ENCODE measurements at places on chromosomes 5 and 9. TPM values are rescaled to one million over a fixed set of nuclear protein-coding genes. Genes with fewer than 3 reads are reported as not detected.

DNA sequence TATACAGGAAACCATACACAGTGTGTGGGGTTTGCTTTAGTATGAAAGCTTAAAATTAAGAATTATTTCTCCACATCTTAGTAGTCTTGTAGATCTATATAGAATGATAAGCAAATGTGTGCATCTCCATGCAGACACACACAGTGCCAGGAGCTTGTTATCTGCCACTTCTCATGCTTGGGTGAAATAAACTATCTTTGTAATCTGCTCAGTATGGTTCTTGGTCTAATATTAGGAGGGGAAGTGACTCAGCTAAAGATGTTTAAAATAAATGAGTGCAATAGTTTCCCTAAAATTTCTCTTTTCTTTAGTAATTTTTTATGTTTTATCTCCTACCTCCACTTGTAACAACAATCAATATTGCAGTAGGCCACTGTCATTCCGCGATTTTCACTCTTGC lies 689.6 kb downstream of the TAF11L14 start:
- no peaks in the 10 kb centered on the region for H3K27me3 ChIP-seq
- H3K27ac ChIP-seq: no peak overlapping the region
- no peak for DNase-seq
- H3K4me3 ChIP-seq: no peak overlapping the region
- H3K4me1 ChIP-seq: no peaks in the 10 kb centered on the region

HAVCR1 gene
- polyA plus RNA-seq: not detected

DNA sequence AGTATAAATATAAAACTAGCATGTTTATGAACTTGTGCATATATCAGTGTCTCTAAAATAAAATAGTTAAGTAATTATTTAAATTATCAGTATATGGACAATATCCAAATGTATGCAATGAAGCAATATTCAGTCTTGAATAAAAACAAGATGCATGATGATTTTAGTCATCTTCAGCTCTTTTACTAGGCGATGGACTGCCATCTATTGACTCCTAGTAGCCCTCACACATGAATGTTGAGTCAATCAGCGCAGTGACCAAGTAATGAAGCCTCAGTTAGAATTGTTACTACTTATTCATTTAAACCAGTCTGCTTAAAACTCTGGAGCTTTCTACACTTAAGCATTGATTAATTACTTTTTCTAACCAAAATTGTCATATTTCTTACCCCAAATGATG lies 92.9 kb upstream of the GRHPR start:
- no peaks in the 10 kb centered on the region for H3K27me3 ChIP-seq
- H3K4me3 ChIP-seq: no peak overlapping the region
- no peak overlapping the region for H3K27ac ChIP-seq
- no peak for DNase-seq
- no peaks in the 10 kb centered on the region for H3K36me3 ChIP-seq

GRCh38 chr5:134103998-134104654 lies 10.4 kb upstream of the TCF7 start:
- DNase-seq: no peak
- H3K36me3 ChIP-seq: no peaks in the 10 kb centered on the region
- no peak overlapping the region for H3K27ac ChIP-seq

KCNIP1 gene
- polyA plus RNA-seq: 0.61 TPM

DNA sequence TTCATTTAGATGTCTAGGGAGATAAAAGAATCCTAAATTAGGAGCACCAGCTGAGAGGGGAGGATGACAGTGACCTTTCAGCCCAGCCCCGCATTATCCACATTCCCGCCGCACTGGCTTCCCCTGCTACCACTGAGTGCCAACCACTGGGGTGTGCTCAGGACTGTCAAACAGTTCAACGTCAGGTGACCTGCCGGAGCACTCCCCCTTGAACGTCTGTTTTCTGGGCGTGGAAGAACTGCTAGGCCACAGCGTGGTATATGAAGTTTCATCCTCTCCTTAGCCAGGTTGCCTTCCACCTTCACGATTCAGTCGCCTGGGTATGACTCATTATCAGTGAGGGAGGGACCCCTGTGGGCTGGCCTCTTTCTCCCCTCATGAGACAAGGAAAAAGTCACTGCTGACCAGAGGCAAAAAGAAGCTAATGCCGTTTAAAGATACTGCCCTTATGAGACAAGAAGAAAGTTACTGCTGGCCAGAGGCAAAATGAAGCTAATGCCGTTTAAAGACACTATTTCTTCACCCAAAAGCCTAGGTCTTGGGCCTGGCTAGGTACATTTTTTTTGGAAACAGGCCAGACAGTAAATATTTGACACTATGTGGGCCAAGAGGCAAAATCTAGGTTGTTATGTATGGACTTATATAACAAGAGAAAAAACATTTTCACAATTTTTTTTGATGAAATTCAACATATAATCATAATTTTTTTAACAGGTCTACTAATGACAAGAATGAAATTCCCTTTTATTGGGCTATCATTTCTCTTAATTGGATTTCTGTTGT lies 4.6 kb downstream of the NMRK1 start:
- no peaks in the 10 kb centered on the region for H3K27me3 ChIP-seq
- H3K4me1 ChIP-seq: peaks cover 42% of the 10 kb centered on the region

DMRT2 gene
- polyA plus RNA-seq: not detected

GRCh38 chr5:61625681-61626621 lies 293.9 kb downstream of the ZSWIM6 start:
- H3K36me3 ChIP-seq: no peaks in the 10 kb centered on the region
- peak; percentile 79 for DNase-seq
- peaks cover 25% of the 10 kb centered on the region for H3K4me1 ChIP-seq
- H3K27me3 ChIP-seq: no peaks in the 10 kb centered on the region
- H3K27ac ChIP-seq: peak overlapping the region; percentile 90

GRCh38 chr9:27168496-27168895 lies 59.5 kb downstream of the TEK start:
- H3K4me1 ChIP-seq: no peaks in the 10 kb centered on the region
- no peaks in the 10 kb centered on the region for H3K27me3 ChIP-seq
- no peaks in the 10 kb centered on the region for H3K36me3 ChIP-seq
- no peak overlapping the region for H3K4me3 ChIP-seq

GRCh38 chr5:83306572-83307241 lies 164.8 kb upstream of the VCAN start:
- no peaks in the 10 kb centered on the region for H3K36me3 ChIP-seq
- peak; percentile 29 for DNase-seq
- H3K4me1 ChIP-seq: peaks cover 4% of the 10 kb centered on the region
- no peak overlapping the region for H3K4me3 ChIP-seq
- no peak overlapping the region for H3K27ac ChIP-seq

GRCh38 chr9:21030389-21031035 lies 928 bp downstream of the HACD4 start:
- H3K27me3 ChIP-seq: no peaks in the 10 kb centered on the region
- no peak for DNase-seq
- H3K4me3 ChIP-seq: peak overlapping the region; percentile 52
- peak overlapping the region; percentile 74 for H3K27ac ChIP-seq

FAM169A gene
- 0.35 TPM for polyA plus RNA-seq

GRCh38 chr9:13975611-13976290 lies 338.2 kb downstream of the NFIB start:
- H3K36me3 ChIP-seq: no peaks in the 10 kb centered on the region
- no peak overlapping the region for H3K27ac ChIP-seq
- H3K4me3 ChIP-seq: no peak overlapping the region
- no peak for DNase-seq
- H3K27me3 ChIP-seq: no peaks in the 10 kb centered on the region

DNA sequence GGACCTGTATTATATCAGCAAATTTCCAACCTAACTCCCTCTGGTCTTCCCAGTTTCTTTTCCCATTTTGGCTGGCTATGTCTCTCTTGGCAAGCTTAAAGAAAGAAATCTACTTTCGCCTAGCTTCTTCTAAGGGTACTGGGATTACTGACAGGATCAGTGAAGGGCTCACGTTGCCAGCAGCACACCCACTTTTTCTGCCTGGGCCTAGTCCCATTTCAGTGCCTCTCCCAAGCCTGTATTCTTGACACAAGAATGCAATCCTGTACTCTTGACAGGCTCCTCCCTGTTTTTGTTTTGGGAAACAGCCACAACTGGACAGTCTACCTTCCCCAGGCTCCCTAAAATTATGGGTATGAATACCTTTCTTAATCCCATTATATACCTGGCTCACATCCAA lies 170.5 kb downstream of the EPB41L4A start:
- no peaks in the 10 kb centered on the region for H3K27me3 ChIP-seq
- no peak for DNase-seq
- no peaks in the 10 kb centered on the region for H3K36me3 ChIP-seq
- no peak overlapping the region for H3K27ac ChIP-seq
- no peak overlapping the region for H3K4me3 ChIP-seq

DNA sequence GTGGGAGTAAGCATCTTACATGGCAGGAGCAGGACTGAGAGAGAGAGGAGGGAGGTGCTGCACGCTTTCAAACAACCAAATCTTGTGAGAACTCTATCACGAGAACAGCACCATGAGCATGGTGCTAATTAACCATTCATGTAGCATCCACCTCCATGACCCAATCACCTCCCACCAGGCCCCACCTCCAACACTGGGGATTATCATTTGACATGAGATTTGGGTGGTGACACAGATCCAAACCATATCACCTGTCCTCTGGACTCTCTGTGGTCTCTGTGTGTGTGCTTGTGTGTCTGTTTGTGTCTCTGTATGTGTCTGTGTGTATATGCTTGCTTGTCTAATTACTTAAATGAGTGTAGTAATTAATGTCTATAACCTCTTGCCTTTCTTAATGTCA lies 31.1 kb downstream of the SEC61B start:
- DNase-seq: no peak
- H3K4me1 ChIP-seq: no peaks in the 10 kb centered on the region
- H3K27ac ChIP-seq: no peak overlapping the region
- H3K4me3 ChIP-seq: no peak overlapping the region

ADRB2 gene
- 1.7 TPM for polyA plus RNA-seq

TOR2A gene
- 12.4 TPM for polyA plus RNA-seq

- no peak for DNase-seq
- H3K27me3 ChIP-seq: no peaks in the 10 kb centered on the region
- peaks cover 27% of the 10 kb centered on the region for H3K36me3 ChIP-seq
- peak overlapping the region; percentile 39 for H3K27ac ChIP-seq
Measured at GRCh38 chr9:2638871-2639673, 17.5 kb downstream of the VLDLR start.

GRCh38 chr9:21751998-21752397 lies 50.4 kb upstream of the MTAP start:
- H3K4me1 ChIP-seq: no peaks in the 10 kb centered on the region
- H3K4me3 ChIP-seq: no peak overlapping the region
- H3K36me3 ChIP-seq: no peaks in the 10 kb centered on the region
- H3K27me3 ChIP-seq: no peaks in the 10 kb centered on the region
